ENCODE measurements at places on chromosomes 4 and X. TPM values are rescaled to one million over a fixed set of nuclear protein-coding genes. Genes with fewer than 3 reads are reported as not detected.

The HELT gene
- total RNA-seq: not detected

The CXCL8 gene
- total RNA-seq: 1.5 TPM

The GLUD2 gene
- 1.8 TPM for total RNA-seq

The USP17L29 gene
- total RNA-seq: not detected

All from osteoblast (primary cell).